ENCODE measurements at places on chromosomes 3 and 15.

DNA sequence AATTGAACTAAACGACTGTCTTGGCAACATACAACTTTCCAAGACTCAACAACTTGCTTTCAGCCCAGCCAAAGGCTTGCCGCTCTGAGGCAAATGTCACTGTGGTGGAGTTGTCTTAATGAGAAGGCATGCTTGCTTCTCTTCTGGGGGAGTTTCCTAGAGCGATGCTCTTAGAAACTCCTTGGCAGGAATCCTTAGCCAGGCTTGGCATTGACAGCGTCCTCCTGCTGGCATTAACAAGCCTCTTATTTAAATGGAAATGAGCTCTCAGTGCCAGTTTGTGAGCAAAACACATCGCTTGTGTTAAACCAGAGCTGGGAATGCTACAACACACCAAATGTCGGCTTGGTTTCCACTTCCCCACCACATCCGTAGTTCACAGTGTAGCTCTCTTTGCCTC, 265.5 kb upstream of the TPRG1 start:
- DNase-seq = no peak

- peak; percentile 23 for DNase-seq
Measured at GRCh38 chr3:150349314-150350097, 58.6 kb upstream of the TSC22D2 start.

GRCh38 chr3:129025108-129025507, 24.0 kb downstream of the EFCC1 start:
- DNase-seq = no peak

DNA sequence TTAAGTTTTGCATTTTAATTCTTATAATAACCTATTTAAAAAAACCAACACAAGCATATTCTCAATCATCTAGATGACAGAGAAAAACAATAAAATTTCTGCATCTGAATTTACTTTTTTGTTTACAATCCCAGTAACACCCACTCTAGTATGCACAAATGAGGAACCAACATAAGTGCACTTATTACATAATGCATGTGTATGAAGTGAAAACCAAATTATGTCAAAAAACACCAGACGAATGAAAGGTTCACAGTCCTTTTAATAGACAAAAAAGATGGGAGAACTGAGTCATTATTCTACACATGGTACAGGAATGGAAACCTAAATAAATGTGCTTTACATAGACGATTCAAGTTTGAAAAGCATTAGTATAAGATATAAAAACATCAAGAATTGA, 91.7 kb downstream of the NR1I2 start:
- DNase-seq = no peak

- DNase-seq = no peak
Measured at GRCh38 chr15:62186578-62186977, 21.5 kb upstream of the C2CD4B start.

DNA sequence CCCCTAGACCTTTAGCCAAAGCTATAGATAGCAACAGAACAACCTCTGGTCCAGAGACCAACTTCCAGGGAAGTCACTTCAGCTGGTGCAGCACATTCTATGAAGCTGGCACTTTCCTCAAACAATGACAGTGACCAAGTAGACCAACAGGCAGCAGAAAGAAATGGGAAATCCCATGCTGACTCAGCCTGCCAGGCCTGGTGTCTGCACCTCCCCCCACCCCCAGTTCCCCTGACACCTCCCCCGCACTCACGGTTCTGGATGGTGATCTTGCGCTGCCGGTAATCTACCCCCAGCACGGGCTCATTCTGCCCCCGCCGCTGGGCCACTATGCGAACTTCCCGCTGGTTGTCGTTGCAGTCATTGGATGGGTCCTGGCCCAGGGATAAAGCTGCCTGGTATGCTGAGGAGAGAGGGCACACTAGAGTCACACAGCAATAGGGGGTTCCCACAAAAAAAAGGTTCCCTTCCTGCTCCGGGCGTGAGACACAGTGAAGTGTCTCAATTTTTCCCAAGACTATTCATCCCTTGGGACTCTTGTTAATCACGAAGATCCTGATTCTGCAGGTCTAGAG, 17.0 kb downstream of the ILDR1 start:
- no peak for DNase-seq

- no peak for DNase-seq
Measured at GRCh38 chr3:53748512-53749271, 97.5 kb downstream of the CHDH start.

- DNase-seq = no peak
Measured at GRCh38 chr3:139122221-139122581, 77.5 kb upstream of the PRR23C start.

DNA sequence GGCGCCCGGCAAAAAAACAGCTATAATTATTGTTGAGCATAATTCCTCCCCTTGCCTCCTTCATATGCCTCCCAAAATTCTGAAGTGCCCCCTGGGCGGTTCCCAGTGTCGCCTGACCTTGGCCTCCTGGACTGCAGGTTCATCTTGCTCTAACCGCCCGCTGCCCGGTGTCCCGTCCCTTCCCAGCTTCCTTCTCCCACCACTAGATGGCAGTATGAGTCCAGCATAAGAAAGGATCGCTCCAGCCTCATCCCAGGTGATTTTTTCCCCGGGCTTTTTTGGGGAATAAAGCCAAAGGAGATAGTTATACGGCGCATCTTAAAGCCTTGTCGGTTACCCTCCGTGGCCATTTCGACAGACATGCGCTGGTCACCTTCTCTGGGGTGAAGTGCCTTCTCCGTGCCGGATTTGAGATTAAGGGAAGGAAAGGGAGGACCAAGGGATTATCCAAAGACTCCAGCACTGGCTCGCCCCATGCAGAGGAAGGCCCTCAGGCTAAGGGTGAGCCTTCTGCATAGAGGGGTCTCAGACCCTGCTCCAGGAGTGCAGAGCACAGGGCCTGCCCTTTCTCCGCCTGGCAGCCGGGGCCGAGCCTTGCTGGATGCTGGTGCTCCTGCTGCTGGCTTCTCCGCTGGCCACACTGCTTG, 45.8 kb upstream of the TRA2B start:
- DNase-seq = peak; percentile 51

- DNase-seq = no peak
Measured at GRCh38 chr15:86572368-86572841, 492.7 kb downstream of the AGBL1 start.

DNA sequence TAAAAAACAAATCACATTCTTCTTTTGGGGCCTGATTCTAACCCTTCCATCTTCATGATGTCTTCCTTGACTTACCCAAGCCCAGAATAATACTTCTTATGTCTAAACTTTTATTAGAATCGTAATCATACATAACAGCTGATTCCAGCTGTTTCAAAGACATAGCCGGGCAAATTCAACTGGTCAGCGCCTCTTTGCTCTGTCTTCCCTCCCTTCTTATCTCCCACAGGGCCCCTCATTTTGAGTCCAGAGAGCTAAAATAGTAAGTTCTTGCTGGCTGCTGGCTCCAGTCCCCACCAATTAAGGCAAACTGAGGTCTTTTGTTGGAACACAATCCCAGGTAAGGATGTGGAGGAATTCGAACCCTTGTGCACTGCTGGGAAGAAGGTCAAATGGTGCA, 108.6 kb downstream of the ADCY5 start:
- DNase-seq = no peak

DNA sequence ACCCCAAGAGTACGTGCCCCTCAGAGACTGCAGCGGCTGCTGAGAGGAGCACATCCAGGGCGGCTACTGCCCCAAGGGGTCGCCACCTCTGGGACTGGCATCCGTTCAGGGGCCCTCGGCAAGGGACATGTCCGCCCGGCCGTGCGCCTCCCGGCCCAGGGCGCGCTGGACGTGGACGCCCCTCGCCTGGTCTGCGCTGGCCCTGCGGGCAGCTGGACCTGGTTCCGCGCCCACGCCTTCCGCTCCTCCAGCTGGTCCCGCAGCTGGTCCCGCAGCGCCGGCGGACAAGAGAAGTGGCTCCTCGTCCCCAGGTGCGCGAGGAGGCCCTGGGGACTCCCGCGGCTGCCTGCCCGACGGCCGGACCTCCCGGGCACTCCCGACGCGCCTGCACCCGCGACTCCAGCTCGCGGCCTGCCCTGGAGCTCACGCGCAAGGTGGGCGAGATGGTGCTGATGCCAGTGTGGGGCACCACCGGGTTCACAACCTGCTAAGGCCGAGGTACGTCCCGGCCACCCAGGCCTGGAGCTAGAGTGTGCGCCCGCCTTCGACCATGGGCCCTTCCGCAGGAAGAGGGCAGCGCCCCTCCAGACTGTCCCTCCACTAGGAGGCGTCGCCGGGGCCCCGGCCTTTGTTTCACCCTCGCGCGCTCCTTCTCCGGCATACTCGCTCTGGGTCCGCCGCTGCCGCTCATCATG, 14.4 kb upstream of the GP9 start:
- no peak for DNase-seq

- DNase-seq = no peak
Measured at GRCh38 chr3:12943124-12944021, 102.0 kb upstream of the RPL32 start.

GRCh38 chr3:34256021-34256420, 457.6 kb downstream of the PDCD6IP start:
- no peak for DNase-seq

- DNase-seq = no peak
Measured at GRCh38 chr3:43755516-43756200, 64.9 kb downstream of the ABHD5 start.

- DNase-seq = peak; percentile 93
Measured at GRCh38 chr3:43214616-43215015, 71.7 kb upstream of the SNRK start.

DNA sequence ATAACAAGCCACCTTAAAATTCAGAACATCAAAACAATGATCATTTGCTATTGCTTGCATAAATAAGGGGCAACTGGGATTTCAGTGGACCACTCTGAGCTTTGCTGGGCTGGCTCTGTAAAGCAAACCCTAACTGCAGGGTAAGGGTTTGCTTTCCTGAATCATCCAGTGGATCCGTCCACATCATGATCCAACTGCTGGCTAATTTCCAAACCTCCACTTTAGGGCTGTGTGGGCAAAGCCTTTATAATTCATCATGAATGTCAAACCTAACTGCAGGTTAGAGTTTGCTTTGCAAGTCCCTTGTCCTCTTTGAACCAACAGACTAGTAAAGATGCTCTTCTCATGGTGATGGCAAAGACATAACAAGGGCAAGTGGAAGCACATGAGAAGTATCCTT, 76.1 kb downstream of the SYNPR start:
- DNase-seq = peak; percentile 22

DNA sequence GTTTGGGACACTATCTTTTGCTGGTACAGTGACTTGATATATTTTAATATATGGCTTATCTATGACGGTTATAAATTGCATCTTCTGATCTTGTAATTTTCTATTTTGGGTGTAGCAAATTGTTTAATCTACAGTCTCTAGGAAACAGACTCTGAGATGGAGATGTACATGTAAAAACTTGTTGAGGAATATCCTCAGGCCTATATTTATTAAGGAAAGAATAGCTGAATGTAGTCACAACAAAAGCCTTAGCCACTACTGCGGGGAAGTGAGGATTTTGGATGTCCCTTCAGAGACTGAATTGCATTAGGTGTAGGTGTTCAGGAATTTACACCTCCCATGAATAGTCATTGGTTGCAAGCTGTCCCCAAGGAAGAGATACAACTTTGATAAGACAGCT, 13.8 kb upstream of the OR5K3 start:
- DNase-seq = peak; percentile 69

DNA sequence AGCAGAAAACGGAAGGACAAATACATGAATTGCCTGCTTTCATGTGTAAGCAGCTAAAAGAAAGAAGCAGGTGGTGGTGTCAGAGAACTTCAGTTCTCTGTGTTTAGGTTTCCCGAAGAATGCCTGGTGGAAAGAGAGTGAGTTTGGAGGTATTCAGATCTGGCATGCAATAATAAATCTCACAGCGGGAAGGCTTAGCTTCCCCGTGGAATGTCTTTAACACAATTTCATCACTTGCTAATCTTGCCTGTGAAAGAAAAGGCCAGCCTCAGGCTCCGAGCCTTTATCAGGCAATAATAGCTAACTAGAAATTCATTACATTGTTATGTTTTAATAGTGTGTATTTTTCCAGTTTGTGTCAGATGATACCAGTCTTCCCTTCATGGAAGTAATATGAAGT, 220.3 kb downstream of the PDZRN3 start:
- no peak for DNase-seq

DNA sequence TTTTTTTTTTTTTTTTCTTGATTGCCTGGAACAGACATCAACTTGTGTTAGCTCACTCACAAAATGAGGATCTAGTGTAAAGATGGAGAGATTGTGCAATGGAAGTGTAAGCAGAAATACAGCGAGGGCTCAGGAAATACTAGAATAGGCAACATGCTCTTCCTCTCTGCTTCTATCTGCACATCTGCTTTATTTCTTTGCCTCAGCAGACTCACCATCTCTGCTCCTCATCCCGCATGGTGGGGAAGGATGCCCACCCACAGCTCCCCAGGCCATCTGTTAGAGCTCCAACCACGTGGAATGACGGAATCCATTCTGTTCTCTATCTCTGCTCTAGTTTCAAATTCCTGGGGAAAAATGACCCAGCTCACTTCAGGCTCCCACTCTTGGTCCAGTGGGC, 128.0 kb upstream of the ADAMTS9 start:
- DNase-seq = no peak

DNA sequence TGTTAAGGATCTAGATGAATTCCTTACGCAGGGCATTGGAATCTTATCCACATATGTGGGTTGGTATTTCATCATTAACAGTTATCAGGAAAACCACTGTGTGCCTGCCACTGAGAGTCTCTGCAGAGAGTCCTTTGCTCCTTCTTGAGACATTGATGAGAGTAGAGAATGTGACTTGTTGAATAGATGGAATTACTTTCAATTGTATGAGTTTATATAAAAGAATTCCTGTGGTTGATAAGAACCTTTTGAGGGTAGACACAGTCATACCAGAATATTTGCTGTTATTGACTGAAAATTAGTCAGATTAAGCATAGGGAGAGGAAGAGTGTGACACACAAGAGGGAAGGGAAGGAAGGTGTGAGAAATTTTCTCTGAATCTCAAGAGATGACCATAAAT, 30.8 kb downstream of the ARHGEF26 start:
- peak; percentile 73 for DNase-seq

GRCh38 chr3:193872265-193872753, 263.6 kb upstream of the HES1 start:
- DNase-seq = peak; percentile 100

DNA sequence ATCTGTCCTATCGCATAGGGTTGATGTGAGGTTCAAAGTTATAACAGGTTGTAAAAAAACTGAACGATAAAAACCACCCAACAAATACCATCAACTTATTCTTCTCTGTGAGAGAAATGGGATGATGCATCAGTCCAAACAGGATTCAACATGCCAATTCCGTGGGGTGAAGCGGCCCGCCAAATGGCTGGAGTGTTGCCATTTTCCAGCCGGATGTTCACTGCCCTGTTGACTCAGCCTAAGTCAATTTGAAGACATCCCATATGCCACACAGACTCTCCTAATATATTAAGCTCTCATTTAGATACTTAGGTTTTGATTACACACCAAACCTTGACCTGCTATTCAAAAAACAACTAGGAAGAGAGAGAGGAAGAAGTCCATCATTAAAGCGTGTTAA, 311.1 kb downstream of the VPS13C start:
- peak; percentile 97 for DNase-seq

GRCh38 chr15:90221246-90221900, 12.4 kb downstream of the CIB1 start:
- DNase-seq = no peak

- DNase-seq = no peak
Measured at GRCh38 chr3:127212711-127213110, 19.8 kb downstream of the PRR23E start.

GRCh38 chr3:74315291-74315690, 299.2 kb downstream of the CNTN3 start:
- no peak for DNase-seq

- DNase-seq = no peak
Measured at GRCh38 chr3:130537673-130538304, 20.8 kb downstream of the COL6A6 start.
